ENCODE measurements at places on chromosomes 7 and 10.

DNA sequence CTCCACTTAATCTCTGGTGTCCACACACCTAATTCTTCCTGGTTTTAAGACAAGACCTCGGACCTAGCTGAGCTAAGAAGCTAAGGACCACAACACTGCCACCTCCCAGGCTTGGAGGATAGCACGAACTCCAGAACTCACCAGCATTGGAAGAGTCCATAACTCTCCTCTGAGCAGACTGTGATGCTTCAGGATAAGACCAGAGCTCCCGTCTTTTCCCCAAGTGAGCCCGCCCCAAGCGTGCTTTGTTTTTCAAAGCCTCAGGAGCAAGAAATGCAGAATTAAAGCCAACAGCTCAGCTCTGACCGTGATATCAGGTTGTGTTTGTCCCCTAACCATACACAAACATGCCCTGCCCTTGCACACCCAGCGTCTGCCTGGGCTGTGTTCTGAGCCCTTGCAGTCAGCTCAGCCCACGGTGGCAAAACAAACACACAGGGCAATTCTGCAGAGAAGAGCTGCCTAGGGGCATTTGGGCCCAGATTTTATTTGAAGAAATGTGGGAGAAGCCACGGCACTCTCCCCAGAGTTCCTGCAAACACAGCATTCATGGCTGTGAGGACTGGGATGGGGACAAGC lies 145.4 kb downstream of the WDR11 start:
- no peak for DNase-seq

- no peak for DNase-seq
These were observed 121.9 kb upstream of the AUTS2 start for GRCh38 chr7:69476416-69476815.

- DNase-seq = no peak
These were observed 85.5 kb downstream of the PTPRE start for GRCh38 chr10:127992376-127992775.

- no peak for DNase-seq
These were observed 700 bp downstream of the GSAP start for GRCh38 chr7:77415476-77415822.

GRCh38 chr10:130560116-130560515 lies 423.9 kb downstream of the GLRX3 start:
- no peak for DNase-seq

DNA sequence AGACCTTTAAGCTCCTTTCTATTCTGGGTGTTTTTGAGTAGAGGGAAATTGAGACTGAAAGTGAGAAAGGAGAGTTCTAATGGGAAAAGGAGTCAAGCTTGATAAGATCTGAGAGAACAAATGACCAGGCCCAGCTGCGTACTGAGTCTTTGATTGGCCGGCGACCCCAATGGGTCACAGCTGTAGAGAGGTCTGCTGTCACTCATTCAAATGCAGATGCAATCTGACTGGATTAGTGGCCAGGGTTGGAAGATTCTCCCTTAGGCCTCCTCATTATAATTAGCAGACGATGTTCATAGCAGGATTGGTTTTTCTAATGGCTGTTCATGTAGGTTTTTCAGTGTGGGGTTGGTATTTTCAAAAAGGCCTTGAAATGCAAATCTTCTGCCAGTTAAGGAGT lies 127.2 kb upstream of the SLC25A13 start:
- no peak for DNase-seq

GRCh38 chr7:40611095-40611871 lies 476.5 kb downstream of the SUGCT start:
- DNase-seq = no peak

DNA sequence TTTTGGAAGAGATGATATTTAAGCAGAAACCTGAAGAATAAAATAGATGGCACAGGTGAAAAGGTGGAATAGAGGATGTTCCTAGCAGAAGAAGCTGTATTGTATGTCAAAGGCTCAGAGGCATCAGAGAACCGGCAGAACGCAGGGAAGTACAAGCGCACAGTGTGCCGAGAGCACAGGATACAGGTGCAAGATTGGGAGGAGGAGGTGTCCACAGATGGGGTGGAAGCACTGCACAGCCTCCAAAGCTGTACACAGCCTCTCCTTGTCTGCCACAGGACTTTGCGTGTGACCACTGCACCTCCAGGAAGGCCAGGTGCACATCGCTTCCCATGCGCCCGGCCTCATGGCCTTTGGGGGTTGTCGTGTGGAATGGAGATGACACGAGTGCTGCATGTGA lies 23.3 kb upstream of the SEC61G start:
- DNase-seq = no peak

DNA sequence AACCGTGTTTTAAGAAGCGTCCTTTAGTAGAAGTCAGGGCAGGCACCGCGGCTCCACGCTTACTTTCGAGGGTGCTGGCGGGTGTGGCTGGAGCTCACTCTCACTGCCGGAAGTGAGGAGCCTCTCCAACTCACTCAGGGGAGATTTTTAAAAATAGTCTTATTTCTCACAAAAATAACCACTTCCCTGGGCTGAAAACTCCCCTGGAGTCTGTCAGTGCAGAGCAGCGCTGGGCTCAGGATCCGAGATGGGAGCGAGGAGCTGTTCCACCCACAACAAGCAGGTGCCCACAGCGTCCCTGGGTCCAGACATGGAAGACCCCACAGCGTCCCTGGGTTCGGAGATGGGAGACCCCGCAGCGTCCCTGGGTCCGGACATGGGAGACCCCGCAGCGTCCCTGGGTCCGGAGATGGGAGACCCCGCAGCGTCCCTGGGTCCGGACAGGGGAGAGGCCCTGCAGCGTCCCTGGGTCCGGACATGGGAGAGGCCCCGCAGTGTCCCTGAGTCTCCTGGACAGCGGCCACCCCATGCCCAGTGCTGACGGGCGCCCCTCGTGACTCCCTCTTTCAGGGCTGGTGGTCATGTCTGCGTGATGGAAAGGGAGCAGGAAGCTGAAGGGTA lies 51.2 kb downstream of the VIPR2 start:
- DNase-seq = no peak

DNA sequence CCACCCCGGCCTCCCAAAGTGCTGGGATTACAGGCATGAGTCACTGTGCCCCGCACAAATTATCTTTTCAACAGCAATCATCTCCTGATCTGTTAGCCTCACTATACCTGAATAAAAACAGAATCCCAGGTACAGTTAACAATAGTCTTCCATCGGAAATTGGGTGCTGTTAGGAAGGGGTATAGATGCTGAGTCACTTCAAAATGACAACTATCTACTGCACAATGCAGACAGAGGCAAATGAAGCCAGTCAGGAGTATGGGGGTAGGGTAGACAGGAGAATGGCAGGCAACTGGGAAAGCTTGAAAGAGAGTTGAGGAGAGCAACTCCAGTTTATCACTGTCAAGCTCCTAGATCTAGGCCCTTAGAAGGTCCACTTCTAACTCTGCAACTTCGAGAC lies 40.3 kb downstream of the LBX1 start:
- no peak for DNase-seq

GRCh38 chr7:151080067-151080521 lies 515 bp downstream of the FASTK start:
- no peak for DNase-seq

DNA sequence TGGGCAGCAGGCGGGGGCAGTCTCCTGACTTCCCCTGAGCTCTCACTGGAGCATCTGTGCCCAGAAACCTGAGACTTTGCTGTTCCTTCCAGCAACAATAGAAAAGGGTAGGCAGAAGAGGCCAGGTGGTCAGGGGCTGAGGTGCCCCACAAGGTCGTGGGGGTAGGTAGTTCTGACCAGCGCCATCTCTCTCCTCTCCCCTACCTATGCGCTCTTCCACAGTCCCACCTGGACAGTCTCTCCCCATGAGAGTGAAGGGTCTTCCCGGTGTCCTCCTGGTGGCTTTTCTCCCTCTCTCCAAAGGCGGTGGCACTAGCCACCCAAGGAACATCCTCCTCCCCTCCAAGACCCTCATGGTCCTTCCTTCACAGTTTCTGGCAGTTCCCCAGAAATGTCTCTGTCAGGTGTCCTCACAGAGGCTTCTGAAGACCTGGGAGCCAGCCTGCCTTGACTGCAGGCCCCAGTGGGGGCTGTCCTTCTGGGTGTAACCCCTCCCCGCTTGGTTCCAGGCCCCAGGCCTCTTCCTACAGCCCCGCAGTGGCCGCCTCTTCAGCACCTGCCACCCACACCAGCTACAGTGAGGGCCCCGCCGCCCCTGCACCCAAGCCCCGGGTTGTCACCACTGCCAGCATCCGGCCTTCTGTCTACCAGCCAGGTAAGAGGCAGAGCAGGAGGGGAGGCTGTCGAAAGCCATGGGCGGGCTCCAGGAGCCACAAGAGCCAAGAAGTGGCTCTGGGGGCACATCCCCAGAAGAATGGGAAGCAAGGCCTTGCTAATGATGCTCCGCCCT lies 41.3 kb downstream of the LDB3 start:
- DNase-seq = no peak

GRCh38 chr10:48958598-48959190 lies 19.1 kb upstream of the LRRC18 start:
- no peak for DNase-seq

DNA sequence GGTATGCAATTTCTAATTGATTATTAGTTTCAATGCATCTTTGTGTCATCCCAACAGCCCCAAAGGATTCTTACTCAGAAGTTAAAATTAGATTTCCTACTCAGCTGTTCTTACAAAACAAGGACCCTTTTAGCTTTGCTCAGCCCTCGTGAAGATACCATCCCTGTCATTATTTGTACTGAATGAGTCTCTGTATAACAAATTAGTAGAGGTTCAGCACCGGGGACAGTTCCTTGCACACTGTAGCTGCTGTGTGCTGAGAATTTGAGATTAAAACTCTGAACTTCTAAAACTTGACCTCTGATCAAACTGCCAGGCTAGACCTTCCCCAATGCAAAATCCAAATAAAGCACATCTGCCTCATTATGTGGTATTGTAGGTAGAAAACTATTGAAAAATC lies 299.1 kb downstream of the LHFPL3 start:
- DNase-seq = no peak

DNA sequence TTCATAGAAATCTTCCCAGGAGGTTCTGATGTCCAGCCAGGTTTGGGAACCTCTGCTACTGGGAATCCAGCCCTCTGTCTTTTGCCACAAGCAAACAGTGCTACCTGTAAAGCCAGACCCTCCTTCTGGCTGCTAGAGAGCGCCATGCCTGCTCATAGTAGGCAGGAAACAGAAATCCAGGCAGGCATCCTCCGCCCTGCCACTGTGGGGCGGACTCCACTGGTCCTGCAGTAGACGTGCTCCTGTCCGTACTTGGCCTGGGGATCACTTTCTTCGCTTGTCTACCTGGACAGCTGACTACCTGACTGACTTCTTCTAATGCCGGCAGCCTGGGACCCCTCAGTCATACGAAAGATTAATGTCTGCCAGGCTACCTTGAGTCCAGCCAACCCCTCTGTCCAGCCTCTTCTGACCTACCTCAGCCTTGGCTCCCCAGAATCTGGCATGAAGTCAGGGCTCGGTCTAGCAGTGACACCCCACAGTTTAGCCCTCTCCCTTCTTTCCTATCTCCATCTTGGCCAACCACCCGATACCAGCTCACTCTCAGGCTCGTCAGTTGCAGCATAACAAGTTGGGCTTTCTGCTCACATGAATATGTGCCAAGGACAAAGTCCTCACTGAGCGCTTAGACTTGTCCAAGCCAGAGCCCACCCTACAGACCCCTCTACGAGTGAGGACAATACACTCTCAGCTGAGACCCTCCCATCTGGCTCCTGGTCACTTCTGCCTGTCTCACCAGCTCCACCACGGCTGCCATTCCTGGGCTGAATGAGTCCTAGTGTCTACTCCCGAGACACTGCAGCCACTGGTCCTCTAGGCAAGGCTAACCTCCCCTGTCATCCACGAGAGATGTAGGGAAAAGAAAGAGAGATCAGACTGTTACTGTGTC lies 43.9 kb upstream of the OPALIN start:
- no peak for DNase-seq

DNA sequence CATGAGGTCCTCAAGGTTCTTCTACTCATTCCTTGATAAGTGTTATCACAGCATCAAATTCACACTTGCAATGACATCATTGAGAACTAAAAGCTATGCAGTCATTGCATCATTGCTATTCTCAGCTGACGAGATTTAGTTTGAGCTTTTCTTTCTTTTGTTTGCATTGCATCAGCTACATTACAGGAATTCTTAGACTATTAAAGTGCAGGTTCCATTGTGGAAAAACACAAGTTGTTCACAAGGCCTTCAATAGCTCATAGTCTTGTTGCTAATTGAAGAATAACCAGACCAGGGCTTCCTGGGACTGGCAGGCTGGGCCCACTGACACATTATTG lies 139.3 kb downstream of the CXCL12 start:
- no peak for DNase-seq

DNA sequence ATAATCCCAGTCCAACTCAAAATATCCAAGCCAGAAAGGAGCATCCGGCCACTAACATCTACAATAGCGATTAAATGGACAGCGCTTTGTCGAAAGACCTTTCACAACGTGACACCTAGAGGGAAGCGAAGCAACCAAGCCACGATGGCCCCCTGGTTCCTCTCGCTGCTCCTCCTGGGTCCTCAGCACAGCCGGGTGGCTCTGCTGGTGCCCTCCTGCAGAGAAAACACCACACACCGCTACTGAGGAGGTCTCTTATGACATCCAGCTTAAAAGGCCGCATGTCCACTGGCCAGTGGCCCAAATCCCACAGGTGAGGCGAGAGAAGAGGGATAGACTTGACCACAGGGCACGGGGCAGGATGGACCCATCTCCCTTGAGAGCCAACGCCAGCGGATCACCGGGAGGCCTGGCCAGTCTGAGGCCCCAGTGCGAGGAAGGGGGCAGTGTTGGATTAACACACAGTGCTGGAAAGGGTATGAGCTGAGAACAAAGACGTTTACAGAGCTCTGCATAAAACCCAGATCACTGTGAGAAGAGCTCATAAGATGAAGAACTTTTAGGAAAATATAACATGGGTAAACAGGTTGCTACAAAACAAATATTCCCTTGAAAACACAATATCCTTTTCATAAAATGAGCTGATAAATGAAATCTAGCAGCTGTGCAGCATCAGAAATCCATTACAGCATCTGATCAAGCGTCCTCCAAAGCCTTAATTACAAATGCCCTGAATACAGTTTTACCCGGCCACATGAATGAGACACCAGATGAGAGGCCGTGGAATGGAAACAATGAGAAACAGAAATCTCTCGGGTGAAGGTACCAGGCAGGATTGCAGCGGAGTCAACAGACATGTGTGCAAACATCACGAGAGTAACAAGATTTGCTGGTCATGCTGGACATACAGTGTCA lies 236.7 kb downstream of the DIP2C start:
- DNase-seq = no peak

- DNase-seq = no peak
These were observed 32.4 kb downstream of the NEURL1 start for GRCh38 chr10:103525901-103526300.

- DNase-seq = no peak
These were observed 10.9 kb downstream of the STK32C start for GRCh38 chr10:132296666-132297443.

- no peak for DNase-seq
These were observed 237.5 kb upstream of the PRSS1 start for GRCh38 chr7:142511801-142512200.

GRCh38 chr10:3248526-3249306 lies 76.1 kb upstream of the PITRM1 start:
- no peak for DNase-seq

- no peak for DNase-seq
These were observed 6.5 kb downstream of the BAG3 start for GRCh38 chr10:119657725-119658124.

All from GM12864 (cell line).